CD4-positive, alpha-beta T cell treated with Interleukin-21 for 1 hour (primary cell): ENCODE measurements at places on chromosomes 6 and 20.

GRCh38 chr20:24303393-24304170 lies 165.8 kb upstream of the SYNDIG1 start:
- DNase-seq = no peak

DNA sequence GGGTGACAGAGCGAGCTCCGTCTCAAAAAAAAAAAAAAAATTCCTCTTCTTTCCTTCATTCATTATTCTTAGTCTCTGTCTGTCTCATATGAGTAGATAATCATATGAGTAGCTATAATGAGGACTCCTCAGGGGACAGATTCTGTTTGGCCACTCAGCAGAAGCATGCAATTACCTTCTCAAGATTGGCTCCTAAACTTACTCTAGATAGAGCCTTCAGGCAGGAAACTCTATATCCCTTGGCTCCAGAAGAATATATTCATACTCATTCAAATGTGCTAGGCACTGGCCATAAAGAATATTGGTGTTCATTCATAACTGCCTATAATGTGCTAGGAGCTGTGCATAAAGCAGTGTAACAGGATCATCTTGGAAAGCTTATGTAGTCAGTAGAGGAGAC lies 2.2 kb upstream of the ACAT2 start:
- DNase-seq = no peak

DNA sequence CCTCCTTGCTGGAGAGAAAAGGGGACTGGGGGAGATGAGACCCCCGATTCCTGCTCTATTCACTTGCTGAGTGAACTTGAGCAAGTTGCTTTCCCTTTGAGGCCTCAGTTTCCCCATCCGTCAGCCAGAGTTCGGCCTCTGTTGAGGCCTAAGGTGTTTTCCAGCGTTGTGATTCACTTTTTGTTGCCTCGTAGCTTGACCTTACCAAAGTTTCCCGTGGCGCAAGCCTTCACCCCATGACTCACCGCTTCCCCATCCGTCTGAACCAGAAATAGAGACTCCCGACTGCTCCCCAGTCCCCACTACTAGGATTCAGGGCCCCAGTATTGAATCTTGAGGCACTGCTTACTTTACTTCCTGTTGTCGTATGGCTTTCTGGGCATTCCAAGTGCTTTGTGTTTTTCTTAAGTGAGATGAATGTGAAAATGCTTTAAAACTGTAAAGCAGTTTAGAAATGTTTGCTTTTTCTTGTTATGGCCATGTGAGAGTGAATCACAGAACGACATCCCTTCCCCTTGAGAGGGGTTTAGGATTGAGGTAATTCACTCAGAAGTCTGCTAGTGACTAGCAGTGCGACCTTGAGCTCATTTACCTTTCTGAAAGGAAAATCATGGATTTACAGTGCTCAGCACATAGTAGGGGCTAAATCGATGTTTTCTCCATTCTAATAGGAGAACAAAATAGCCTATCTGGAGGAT lies 1.2 kb downstream of the CHMP4B start:
- DNase-seq = peak; percentile 40

DNA sequence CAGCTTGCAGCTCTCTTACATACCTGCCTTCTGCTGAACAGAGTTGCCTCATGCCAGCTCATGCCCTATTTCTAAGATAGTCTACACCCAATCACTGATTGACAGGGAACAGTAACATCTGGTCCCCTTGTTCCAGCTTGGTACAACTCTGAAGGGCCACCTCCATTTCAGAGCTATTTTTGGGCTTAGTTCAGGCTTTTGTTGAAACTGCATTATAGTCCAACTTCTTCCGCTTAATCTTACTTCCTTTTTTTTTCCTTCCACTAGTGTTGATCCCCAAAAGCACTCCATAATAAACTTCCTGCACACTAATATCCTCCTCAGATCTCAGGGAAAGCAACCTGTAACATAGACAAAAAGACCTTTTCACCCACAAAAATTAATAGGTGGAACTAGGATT lies 65.7 kb upstream of the TNFRSF21 start:
- no peak for DNase-seq

DNA sequence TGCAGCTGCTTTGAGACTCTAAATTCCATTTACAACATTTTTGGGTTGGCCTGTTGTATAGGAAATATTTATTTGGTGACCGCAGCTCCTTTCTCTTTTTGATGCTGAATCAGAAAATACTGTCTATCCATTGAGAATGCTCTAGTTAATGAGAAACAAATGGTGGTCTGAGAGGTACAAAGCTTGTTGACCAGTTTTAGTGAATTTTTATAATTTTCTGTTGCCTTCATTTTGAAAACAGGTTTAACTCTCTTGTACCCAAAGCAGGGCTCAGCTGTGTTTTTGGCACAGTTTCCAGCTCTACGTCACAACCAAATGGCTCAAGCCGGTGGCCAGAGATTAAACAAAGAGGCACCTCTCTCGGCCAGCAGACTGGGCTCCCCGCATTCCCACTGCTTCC lies 113.2 kb downstream of the FNDC1 start:
- no peak for DNase-seq

- no peak for DNase-seq
Measured at GRCh38 chr6:159691963-159692287, 1.1 kb downstream of the SOD2 start.

GRCh38 chr6:33029328-33030184 lies 20.2 kb upstream of the HLA-DOA start:
- peak; percentile 61 for DNase-seq

GRCh38 chr6:116925088-116925794 lies 48.2 kb downstream of the RFX6 start:
- no peak for DNase-seq

- no peak for DNase-seq
Measured at GRCh38 chr6:304833-305370, 12.6 kb downstream of the DUSP22 start.

DNA sequence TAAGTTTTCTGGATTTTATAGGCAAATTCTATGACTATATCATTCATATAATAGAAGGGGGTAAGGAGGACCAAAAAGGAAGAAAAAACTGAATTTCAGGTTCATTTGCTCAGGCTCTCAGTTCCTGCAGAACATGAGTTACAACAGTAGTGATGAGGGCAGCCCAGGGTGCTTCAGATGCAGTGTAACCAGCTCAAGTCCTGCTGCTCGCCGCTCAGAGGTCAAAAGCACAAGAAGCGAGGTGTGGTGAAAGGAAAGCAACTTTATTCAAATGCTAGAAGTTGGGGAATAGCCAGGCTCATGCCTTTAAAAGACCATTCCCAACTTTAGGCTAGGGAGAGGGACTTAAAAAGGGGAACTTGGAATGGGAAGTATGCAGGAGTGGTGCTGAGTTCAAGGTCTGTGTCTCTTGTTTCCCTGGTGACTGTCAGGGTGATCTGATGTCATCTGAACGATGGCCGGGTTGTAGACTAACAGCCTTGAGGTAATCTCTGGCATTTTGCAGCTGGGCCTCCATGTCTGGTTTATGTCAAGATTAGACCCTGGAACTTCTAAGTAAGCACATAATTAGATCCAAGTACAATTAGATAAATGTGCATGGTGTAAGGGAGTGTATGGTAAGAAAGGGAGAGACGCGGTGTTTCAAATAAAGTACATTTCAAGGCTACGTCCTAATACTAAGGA lies 14.5 kb upstream of the SEC63 start:
- no peak for DNase-seq

DNA sequence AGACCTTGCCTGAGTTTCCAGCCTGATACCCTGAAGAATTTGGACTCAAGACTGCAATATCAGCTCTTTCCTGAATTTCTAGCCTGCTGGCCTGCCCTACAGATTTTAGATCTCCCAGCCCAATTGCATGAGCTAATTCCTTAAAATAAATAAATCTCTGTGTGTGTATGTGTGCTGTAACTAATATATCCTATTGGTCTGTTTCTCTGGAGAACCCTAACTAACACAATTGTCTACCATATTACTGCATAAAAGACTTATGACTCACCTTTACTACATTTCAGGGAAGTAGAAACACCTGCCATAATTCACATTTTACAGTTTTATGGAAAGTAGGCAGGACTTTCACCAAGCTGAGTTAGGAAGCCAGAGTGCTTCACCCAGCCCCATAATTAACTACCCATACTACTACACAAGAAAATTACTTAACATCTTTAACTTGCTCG lies 90.7 kb upstream of the BEND6 start:
- DNase-seq = no peak

DNA sequence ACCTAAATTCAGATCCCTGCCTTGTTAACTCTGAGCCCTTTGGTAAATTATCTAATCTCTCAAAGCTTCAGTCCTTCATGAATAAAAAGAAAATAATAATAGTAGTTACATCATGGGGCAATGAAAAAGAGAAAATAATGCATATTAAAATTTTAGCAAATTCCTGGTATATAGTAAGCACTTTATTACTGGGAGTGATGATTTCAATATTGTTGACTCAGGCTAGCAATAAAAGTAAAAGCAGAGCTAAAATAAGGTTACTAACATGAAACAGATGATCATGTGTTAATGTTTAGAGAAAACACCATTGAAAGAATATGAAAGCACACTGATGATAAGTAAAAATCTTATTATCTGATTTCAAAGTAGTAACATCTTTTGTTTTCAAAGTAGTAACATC lies 13.6 kb downstream of the GINS1 start:
- DNase-seq = no peak

- DNase-seq = peak; percentile 15
Measured at GRCh38 chr6:89818977-89819335, 638 bp downstream of the MDN1 start.

- no peak for DNase-seq
Measured at GRCh38 chr6:55528624-55529023, 50.4 kb downstream of the HMGCLL1 start.

DNA sequence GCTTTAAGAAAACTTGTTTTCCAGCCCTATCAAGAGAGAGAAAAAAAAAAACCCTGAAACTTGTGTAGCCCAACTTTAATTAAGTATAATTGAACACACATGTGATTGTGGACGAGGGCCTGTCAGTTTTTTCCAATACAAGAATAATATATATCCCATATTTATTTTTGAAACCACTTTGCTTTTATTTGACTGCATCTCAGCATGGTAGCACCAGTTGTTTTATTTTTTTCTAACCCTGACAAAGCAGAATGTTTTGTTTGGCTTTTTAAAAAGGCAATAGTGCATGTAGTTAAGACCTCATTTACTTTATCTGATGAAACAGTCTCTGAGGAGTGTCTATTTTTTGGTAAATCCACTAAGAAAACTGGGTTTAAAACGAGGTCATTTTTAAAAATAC lies 257.7 kb downstream of the CDKAL1 start:
- DNase-seq = no peak

DNA sequence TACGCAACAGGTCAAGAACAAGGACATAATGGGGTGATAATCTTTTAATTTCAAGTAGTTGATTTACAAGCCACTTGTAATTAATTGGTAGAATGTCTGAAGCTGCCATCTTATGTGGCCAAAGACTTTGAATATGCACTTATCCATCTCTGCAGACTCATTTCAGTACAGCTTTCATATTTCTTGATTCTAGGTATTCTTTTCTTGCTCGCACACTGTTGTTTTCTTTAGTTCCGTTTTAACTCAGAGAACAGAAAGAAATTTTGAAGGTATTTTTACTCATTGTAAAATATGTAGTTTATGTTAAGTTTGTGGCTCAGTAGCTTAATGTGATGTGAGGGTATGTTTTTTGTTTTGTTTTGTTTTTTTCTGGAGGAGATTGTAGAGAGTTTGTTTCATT lies 73.9 kb downstream of the UBR2 start:
- DNase-seq = no peak
